ENCODE measurements at places on chromosomes 2 and 18. TPM values are rescaled to one million over a fixed set of nuclear protein-coding genes. Genes with fewer than 3 reads are reported as not detected.

The CYTIP gene
- 5.5 TPM for total RNA-seq

The PPM1B gene
- 27.9 TPM for total RNA-seq

The FHL2 gene
- total RNA-seq: 175 TPM

The CYB5A gene
- 58.1 TPM for total RNA-seq

The UGT1A8 gene
- total RNA-seq: not detected

The NEU2 gene
- total RNA-seq: not detected

The BOK gene
- 35.4 TPM for total RNA-seq

The MALL gene
- total RNA-seq: 38.5 TPM

The RIT2 gene
- total RNA-seq: not detected

The MAP4K3 gene
- total RNA-seq: 34.1 TPM

The ITGB6 gene
- total RNA-seq: not detected

The UCN gene
- not detected for total RNA-seq

The GTF2A1L gene
- total RNA-seq: 22.2 TPM

The ASB18 gene
- not detected for total RNA-seq

The DNAJC10 gene
- total RNA-seq: 26.0 TPM

The C2orf72 gene
- 20.5 TPM for total RNA-seq

The GPBAR1 gene
- total RNA-seq: not detected

The HOXD9 gene
- not detected for total RNA-seq

The CNTNAP5 gene
- total RNA-seq: not detected

The D2HGDH gene
- total RNA-seq: 22.2 TPM

The NEMP2 gene
- total RNA-seq: 0.43 TPM

The TYW5 gene
- total RNA-seq: not detected

The CDH19 gene
- 0.21 TPM for total RNA-seq

The CD28 gene
- 4.0 TPM for total RNA-seq

The HOXD10 gene
- not detected for total RNA-seq

The LRRC30 gene
- not detected for total RNA-seq

The DAW1 gene
- total RNA-seq: not detected

The IL36A gene
- total RNA-seq: not detected

The MYL1 gene
- not detected for total RNA-seq

The AQP12B gene
- not detected for total RNA-seq

The SERPINB11 gene
- not detected for total RNA-seq

The C2orf80 gene
- not detected for total RNA-seq

The OSR1 gene
- 66.7 TPM for total RNA-seq

The REV1 gene
- 26.8 TPM for total RNA-seq

The PGAP1 gene
- 2.3 TPM for total RNA-seq

The FSIP2 gene
- total RNA-seq: under 0.01 TPM

The CHN1 gene
- 7.8 TPM for total RNA-seq

The POTEJ gene
- not detected for total RNA-seq

The HRH4 gene
- not detected for total RNA-seq

The GALR1 gene
- total RNA-seq: not detected
